ENCODE measurements at places on chromosomes 11 and 22.

DNA sequence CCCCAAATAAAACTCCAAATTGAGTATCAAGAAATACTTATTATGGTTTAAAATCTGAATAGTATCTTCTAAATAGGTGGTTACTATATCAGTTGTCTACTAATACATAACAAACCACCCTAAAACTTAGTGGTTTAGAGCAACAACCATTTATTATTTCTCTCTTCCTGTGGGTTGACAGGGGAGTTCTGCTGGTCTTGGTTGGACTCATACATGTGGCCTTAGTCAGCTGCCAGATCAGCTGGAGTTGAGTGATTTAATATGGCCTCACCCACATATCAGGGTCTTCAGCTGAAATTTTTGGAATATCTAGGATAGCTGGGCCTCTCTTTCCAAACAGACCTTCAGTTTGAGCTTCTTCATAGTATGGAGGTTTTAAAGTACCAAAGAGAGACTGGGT is 34.5 kb downstream of the C11orf65 start:
- DNase-seq = no peak

DNA sequence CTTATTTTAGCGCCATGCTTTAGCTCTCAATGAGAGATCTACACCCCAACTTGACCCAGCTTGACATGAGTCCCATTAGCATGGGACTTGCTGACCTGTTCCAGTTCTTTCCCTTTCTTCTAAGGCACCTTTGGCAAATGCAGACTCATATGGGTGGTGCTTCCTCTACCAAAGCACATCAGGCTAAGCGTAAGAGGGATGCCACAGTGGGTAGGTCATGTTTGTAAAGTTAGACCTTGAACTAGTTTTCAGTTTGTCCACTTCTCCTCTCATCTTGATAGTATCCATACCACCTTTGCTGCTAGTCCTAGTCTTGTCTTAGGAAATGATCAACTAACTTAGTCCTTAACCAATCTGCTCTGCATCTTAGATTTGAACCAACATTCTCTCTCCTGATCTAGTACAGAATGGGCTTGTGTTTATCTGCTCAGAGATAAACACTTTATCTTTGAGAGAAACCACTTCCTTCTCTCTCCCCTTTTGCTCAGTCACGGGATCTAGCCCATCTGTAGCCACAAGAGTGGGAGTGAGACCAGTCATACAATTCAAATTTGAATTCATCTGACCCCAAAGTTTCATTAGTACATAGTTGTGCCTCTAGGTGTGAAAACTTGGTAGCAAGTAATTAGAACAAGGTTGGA is 72.1 kb upstream of the CD44 start:
- no peak for DNase-seq

DNA sequence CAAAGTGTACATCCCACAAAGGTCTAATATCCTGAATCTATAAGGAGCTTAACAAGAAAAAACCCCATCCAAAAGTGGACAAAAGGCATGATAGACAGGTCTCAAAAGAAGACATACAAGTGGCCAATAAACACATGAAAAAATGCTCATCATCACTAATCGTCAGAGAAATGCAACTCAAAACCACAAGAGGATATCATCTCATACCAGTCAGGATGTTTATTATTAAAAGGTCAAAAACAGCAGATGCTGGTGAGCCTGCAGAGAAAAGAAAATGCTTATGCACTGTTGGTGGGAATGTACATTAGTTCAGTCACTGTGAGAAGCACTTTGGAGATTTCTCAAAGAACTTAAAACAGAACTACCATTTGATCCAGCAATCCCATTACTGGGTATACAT is 12.7 kb downstream of the LGALS12 start:
- DNase-seq = no peak

GRCh38 chr11:68031144-68031464 is 623 bp downstream of the NDUFS8 start:
- no peak for DNase-seq

GRCh38 chr11:124329787-124330478 is 9.9 kb upstream of the OR8D2 start:
- no peak for DNase-seq

GRCh38 chr11:65623852-65624616 is 8.5 kb downstream of the PCNX3 start:
- no peak for DNase-seq

DNA sequence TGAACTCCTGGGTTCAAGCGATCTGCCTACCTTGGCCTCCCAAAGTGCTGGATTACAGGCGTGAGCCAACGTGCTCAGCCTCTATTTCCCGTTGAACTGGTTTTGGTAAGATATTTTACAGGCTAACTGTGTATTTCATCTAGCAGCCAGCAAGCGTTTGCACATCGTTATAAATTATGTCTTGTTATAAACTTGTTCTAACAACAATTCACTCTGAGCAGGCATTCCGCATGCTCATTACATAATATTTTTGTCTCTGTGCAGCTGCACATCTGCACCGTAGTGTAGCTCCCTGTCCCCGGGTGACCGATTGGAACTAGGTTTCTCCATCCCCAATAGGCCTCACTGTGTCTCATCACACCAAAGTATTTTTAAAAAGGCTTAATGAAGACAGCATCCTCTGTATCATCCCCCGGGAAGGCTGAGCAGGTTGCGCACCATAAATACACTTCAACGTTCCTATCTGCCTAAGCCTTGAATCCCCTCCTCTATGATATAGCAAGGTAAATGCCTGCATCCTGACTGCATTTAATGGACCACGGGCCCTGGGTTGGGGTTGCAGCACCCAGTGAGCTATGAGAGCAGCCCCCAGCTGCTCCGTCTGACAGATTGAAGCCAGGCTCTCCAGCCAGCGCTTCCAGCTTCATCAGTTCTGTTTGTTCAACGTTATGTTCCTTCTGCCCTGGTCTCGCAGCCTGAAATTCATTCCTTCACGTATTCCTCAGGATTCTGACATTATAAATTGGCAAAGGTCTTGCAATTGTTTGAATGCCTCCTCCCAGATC is 47.7 kb downstream of the TST start:
- DNase-seq = no peak

DNA sequence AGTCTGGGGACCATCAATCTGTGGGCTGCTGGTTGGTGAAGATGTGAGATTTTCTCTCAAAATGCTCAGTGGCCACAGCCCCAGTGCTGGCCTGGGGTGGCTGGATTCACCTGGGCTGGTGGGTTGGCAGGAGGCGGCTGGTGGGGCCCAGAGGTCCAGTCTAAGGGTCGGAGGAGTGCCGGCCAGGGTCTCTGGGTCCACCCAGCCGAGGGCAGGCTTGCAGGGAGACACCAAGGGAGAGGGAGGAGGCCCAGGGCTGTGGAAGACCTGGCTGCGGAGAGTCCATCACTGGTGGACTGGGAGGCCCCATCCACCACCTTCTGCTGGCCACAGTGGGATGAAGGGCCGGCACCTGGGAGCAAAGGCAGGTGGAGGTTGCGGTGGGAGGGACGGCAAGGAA is 582 bp upstream of the SHANK3 start:
- DNase-seq = no peak

GRCh38 chr11:33941637-33942160 is 49.8 kb upstream of the LMO2 start:
- DNase-seq = no peak

GRCh38 chr11:18706330-18707243 is 8.0 kb downstream of the TMEM86A start:
- no peak for DNase-seq

GRCh38 chr11:56846631-56847576 is 98.4 kb upstream of the OR9G4 start:
- no peak for DNase-seq
